Hepatic stellate cell (primary cell): ENCODE measurements at places on chromosomes 6 and 20.

DNA sequence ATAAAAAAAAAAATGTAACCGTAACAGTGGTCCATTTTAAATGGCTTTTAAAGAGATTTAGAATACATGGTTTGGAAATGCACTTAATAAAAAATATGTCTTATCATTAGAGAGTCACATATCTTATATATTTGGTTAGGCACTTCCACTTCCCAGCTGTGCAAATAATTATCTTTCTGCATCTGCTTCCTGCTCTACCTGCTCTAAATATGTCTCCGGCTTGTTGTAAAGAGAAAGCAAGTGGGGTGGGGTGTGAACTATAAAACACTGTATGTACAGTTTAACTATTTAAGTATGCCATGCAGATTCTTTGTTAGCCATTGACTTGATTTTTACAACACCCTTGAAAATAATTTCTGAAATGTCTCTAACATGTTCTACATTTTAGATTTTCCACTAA lies 106.3 kb downstream of the NKAIN2 start:
- DNase-seq: no peak

DNA sequence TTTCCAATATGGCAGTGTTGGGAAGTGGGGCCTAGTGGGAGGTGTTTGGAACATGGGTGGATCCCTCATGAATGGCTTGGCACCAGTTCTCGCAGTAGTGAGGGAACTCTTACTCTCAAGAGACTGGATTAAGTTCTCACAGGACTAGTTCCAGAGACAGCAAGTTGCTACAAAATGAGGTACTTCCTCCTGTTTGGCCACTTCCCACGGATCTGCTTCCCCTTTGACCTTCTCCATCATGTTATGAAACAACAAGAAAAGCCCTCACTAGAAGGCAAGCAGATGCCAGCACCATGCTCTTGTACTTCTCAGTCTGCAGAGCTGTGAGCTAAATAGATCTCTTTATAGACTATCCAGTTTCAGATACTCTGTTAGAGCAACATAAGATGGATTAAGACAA lies 3.1 kb downstream of the RSPH3 start:
- DNase-seq: no peak

GRCh38 chr20:36175475-36175995 lies 21.0 kb downstream of the EPB41L1 start:
- DNase-seq: no peak

GRCh38 chr20:37528446-37529213 lies 954 bp upstream of the BLCAP start:
- no peak for DNase-seq

GRCh38 chr6:107991061-107991460 lies 33.1 kb upstream of the SEC63 start:
- DNase-seq: no peak

GRCh38 chr6:151379933-151380847 lies 11.2 kb downstream of the ZBTB2 start:
- DNase-seq: no peak

DNA sequence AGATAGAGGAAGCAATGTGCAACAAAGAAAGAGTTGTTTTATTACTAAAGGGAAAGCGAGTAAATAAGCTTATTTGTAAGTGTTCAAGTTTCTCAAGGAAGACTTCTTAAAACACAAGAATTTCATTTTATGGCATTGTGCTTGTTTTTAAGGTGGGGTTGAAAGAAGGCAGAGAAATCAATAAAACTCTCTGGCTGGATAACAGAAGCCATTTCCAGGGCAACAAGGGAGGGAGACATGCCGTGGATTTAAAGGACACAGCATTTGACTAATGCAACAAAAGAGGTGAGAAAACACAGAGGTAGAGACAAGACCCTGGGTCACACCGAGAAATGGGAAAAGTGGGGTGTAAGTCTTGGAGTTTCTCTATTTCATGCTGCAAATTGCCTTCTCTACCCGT lies 28.8 kb upstream of the GMPR start:
- no peak for DNase-seq

DNA sequence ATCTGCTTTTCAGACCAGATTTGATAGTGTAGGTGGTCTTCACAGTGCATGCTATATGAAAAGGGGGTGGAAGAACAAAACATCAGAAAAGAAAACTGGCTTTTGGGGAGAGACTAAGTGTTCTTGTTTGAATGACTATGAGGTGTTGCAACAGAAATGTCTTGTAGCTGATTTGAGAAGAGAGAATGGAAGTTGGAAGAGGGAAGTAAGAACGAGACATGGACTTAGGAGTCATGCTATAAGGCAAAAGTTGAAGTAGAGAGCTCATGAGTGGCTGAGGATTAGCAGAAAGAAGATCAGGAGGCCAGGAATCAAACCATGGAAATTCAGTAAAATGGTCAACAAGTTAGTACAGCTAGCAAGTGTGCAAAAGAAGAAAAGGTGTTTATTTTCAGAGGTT lies 32.1 kb downstream of the FNDC1 start:
- DNase-seq: no peak

GRCh38 chr6:91185072-91185471 lies 598.2 kb upstream of the MAP3K7 start:
- no peak for DNase-seq
